ENCODE measurements at places on chromosomes 4 and X.
A peak's percentile ranks its signal among the peaks of the same experiment; 100 is the strongest.

GRCh38 chr4:19134685-19135084, 1113.1 kb upstream of the LCORL start:
- DNase-seq, result no peak

GRCh38 chr4:61277785-61278760, 77.9 kb downstream of the ADGRL3 start:
- DNase-seq, result no peak

GRCh38 chr4:106690487-106690886, 321.9 kb upstream of the GIMD1 start:
- DNase-seq, result no peak

GRCh38 chr4:21002976-21003375, 302.7 kb downstream of the PACRGL start:
- no peak for DNase-seq

DNA sequence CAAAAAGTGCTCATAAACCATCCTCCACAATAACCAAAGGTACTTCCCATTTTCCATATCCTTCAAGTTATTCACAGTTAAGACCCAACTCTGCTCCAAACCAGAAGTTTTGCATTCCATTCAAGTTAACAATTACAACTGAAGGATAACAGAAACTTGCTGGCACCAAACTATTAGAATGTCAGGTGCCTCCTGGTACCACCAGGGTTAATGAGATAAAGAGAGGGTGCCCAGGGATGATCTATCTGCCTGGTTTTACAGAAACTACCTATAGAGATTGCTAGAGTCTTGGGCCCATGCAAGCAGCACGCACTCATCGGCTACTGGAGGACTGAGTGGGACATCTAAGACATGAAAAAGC, 114.6 kb downstream of the RBM47 start:
- no peak for DNase-seq

- no peak for DNase-seq
Measured at GRCh38 chrX:118350221-118350620, 4.3 kb downstream of the WDR44 start.

GRCh38 chrX:2373615-2374014, 127.2 kb downstream of the DHRSX start:
- DNase-seq, result no peak

GRCh38 chr4:154001193-154001592, 212.3 kb upstream of the SFRP2 start:
- no peak for DNase-seq

- DNase-seq, result peak; percentile 9
Measured at GRCh38 chrX:129646566-129647417, 8.0 kb downstream of the APLN start.

- peak; percentile 45 for DNase-seq
Measured at GRCh38 chr4:38663090-38663800, 754 bp upstream of the KLF3 start.

DNA sequence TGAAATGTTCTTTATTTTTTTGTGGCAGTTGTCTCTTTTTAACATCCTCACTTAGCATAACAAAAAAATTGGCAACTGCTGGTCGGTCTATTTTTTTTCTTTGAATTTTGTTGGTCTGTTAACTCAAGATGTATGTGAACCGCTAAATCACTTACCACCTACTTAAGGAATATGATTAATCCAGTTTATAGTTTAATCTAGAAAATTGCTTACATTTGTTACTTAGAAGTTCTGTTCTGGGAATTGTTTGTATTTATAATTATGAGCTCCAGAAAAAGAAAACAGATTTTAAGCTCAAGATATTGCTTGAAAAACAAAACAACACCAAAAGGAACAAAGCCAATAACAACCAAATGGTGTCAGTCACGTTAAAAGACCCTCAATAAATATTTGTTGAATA, 66.1 kb upstream of the KLHL13 start:
- DNase-seq, result no peak

- no peak for DNase-seq
Measured at GRCh38 chr4:151803246-151803645, 42.4 kb upstream of the GATB start.

- no peak for DNase-seq
Measured at GRCh38 chr4:100466501-100466900, 51.3 kb downstream of the EMCN start.

DNA sequence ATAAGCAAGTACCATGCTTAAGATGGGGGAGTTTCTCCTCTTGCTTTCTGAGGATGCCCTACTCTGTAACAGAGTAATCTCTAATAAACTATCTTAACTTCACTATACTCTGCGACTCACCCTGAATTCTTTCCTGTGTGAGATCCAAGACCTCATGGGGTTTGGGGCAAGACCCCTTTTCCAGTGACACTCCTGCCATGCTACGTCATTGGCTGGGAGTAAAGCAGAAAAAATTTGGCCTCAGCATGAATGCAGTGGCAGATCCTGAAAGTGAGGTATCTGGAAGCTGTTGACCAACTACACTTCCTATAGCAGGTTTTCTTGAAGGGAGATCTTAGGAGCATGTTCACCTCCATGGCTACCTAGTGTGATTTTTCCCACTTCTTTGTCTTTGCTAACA, 109.1 kb upstream of the MED14 start:
- DNase-seq, result no peak

DNA sequence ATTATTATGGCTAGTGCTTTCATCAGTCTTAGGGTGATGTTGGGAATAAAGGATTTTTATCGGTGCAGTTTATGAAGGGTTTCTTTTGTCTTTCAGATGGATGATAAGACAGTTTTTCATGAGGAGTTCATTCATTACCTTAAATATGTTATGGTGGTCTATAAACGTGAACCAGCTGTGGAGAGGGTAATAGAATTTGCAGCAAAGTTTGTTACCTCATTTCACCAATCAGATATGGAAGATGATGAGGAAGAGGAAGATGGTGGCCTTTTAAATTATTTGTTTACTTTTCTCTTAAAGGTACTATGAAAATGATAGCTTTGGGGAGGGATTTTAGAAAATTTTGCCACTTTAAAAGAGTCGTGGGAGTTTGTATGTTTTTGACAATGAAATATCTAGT, 1.3 kb downstream of the NCAPG start:
- DNase-seq, result no peak

GRCh38 chr4:73964862-73965611, 16.8 kb downstream of the PF4 start:
- peak; percentile 88 for DNase-seq

DNA sequence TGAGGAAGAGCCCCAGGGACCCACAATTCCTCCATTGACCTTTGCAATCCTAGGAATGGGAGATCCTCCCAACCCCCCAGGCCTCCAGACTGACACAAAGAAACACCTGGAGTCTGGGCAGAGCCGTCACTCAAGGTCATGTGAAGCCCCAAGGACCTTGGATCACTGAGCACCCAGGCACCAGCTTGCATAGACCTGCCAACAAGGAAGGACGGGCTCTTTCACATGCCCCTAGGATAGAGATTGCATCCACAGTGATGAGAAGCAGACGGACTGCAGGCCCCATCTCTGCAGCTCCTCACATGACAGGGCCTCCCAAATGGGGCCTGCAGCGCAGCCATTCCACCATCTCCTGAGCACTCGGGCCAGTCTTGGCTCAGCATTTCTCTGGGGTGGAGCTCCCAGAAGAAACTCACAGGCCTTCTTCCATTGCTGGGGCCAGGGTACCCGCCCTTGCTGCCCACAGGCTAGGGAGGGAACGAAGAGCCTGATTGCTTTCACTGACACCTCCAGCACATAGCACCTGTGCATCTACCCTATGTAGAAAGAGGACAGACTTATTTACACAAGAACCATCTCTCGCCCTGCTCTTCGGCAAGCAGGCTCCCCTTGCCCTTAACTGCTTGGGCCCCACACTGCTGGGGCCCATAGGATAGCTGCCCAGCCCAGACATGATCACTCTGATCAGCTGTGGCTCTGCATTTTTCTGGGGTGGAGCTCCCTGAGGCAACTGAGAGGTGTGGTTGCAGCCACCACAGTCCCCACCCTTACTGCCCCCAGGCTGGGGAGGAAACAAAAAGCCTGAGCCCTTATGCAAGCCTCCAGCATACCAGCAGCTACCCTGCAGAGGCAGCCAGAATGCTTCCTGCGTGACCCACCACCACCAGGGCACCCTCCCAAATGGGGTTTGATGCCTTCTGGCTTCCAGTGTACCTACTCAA, 185.7 kb upstream of the ZCCHC13 start:
- DNase-seq, result no peak

GRCh38 chrX:153635788-153636668, 11.0 kb upstream of the DUSP9 start:
- DNase-seq, result peak; percentile 86

GRCh38 chrX:111411983-111412382, at the start of gene DCX:
Gene DCX (minus strand): TSS chrX:111412192. CDS start chrX:111410398, 1,794 bp downstream.
- DNase-seq, result peak; percentile 35

- DNase-seq, result peak; percentile 44
Measured at GRCh38 chr4:38489011-38489861, 174.8 kb upstream of the KLF3 start.

DNA sequence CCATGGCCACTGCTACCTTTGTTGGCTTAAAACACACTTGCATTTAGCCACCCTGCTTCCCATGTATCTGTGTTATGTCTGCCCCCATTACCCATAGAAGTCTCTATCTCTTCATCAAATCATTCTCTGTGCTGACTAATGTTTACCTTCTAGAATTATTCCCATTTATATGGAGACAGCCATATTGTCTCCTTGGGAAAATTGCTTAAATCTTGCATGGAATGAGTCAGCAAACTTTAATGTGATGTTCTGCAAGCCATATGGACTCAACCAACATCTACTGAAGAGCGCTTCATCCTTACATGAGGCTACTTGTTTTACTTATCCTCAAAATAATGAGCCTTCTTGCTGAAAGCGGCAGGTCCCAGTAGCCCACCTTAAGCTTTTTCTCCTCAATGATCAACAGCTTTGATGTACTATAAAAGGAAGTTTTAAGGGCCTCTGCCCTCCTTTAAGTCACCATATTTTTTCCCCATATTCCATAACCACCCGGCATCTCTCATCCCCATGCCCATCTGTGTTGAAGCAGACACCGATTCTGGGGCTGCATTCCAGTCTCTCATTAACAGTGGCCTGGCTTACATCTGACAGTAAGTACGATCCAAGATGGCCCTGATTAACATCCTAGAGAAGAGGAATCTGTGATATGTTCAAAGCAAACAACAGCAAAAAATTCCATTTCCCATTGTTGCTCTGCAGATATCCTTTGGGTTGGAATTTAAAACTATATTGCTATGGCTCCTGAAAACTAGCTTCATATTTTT, 130.4 kb downstream of the ARHGAP6 start:
- no peak for DNase-seq

DNA sequence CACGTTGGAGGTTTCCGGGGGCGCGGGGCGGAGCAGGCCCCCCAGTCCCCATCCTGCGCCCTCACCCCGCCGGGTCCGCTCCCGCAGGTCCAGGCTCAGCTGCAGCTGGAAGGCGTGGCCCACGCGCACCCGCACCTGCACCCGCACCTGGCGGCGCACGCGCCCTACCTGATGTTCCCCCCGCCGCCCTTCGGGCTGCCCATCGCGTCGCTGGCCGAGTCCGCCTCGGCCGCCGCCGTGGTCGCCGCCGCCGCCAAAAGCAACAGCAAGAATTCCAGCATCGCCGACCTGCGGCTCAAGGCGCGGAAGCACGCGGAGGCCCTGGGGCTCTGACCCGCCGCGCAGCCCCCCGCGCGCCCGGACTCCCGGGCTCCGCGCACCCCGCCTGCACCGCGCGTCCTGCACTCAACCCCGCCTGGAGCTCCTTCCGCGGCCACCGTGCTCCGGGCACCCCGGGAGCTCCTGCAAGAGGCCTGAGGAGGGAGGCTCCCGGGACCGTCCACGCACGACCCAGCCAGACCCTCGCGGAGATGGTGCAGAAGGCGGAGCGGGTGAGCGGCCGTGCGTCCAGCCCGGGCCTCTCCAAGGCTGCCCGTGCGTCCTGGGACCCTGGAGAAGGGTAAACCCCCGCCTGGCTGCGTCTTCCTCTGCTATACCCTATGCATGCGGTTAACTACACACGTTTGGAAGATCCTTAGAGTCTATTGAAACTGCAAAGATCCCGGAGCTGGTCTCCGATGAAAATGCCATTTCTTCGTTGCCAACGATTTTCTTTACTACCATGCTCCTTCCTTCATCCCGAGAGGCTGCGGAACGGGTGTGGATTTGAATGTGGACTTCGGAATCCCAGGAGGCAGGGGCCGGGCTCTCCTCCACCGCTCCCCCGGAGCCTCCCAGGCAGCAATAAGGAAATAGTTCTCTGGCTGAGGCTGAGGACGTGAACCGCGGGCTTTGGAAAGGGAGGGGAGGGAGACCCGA, 14.0 kb downstream of the SHOX start:
- peak; percentile 51 for DNase-seq

GRCh38 chrX:150715184-150715583, 22.0 kb downstream of the MTMR1 start:
- no peak for DNase-seq

GRCh38 chrX:13717700-13718472, 16.5 kb downstream of the TRAPPC2 start:
- DNase-seq, result no peak
